ENCODE measurements at places on chromosomes 5 and 9.

DNA sequence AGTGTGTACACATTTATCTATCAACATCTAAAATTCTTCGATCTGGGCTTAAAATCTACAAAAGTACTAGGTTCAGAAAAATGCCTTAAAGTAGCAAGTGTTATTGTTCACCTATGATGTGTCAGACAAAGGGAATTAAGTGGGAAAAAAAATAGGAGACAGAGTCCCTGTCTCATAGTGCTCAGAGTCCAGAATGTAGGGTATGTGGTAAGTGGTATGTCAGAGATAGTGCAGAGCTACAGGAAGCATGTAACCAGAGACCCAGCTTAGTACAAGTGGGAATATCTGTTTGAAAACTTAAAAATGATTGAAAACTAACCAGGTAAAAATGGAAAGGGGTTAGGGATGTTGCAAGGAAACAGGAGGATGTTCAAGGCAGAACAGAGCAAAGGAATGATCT, 482.8 kb downstream of the ELAVL2 start:
- no peak for DNase-seq

DNA sequence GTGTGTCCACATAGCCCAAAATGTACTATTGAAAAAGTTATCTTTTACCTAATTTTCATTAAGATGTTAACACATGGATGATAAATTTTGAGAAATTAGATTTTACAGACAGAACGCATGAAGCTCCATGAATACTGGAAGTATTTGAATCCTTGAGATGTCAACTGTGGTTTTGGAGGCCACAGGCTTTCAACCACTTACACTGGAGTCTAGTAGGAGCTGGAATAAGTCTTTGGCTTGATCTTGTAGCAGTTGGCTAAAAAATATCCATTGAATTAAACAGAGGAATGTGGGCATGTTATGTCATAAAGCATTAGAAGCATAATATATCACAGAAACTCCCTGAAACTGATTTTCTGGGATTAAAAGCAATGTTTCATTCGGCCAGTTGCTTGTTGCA, 52.9 kb downstream of the CAMK4 start:
- DNase-seq: no peak

DNA sequence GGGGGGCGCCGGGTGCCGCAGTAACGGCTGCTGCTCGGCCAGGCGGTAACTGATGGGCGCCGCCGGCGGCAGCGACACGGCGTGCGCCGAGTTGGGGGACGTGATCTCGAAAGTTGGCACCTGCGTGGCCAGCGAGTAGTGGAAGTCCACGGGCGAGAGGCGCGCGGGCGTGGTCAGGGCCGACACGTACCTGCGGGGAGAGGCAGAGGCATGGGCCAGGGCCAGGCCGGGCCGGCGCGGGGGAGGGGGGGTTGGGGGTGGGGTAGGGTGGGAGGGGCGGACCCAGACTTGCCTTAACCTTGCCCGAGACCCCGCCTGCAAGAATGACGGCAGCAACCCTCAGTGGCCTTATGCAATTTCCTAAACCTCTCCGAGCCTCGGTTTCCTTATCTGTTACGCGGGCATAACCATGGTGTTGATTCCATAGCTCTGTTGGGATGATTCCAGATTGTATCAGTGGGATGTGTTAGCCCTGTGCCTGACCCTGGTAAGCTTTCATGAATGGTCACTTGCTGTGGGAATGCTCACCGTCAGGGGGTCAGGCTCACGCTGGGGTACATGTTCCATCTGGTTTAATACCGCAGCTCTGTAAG, 53.0 kb downstream of the PSD2 start:
- DNase-seq: no peak

GRCh38 chr9:81827616-81828296, 100.5 kb upstream of the SPATA31D4 start:
- DNase-seq: no peak

DNA sequence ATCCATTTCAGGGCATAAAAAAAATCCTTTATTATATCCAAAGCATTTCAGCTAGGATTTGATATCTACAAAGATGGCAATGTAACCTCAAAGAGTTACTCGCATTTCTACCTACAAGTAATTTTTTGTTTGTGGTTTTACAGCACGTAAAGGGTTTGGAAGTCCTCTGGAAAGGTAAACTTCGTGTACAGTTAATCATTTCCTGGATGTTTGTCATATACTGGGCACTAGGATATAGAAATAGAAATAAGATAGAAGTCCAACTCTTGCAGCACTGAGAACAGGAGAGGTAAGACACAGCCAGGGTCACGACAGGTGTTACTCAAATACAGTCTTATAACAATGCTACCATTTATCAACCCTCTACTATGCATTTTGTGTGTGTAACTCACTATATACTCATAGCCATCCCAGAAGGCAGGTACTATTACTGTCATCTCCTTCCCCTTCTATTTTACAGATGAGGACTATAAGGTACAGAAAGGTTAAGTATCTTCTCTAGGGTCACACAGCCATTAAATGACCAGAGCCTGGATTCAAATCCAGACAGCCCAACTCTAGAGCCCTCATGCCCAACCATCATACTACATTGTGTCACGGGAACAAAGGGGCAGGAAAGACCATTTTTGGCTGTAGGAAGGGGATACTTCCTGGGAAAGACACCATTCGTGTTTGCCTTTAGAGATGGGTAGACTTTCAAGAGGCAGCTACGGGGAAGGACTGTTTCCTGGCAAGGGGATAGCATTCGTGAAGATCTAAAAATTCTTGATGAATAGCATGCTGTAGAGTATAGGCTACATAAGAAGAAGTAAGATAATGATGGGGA, 19.0 kb downstream of the NDUFA8 start:
- no peak for DNase-seq

GRCh38 chr5:33781286-33781685, 110.5 kb downstream of the ADAMTS12 start:
- DNase-seq: no peak
